ENCODE measurements at places on chromosomes 4 and X.

GRCh38 chrX:154840856-154841255, 6.4 kb upstream of the SMIM9 start:
- peak; percentile 3 for DNase-seq

DNA sequence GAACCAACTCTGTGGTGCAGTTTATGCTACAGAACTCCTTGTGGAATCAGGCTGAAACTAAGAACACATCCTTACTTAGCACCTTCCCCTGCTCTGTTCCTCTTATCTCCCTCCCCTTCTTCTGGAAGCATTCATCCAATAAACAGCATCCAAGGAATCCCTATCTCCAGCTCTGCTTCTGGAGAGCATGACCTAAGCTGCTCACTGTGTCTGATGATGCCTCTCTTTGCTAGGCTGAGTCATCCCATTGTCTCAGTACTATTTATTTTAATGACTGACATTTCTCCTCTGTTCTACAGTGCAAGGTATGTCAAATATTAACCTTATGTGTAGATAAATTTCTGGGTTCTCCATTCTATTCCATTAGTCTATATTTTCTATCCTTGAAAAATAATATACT, 71.2 kb downstream of the BEND2 start:
- DNase-seq: no peak

DNA sequence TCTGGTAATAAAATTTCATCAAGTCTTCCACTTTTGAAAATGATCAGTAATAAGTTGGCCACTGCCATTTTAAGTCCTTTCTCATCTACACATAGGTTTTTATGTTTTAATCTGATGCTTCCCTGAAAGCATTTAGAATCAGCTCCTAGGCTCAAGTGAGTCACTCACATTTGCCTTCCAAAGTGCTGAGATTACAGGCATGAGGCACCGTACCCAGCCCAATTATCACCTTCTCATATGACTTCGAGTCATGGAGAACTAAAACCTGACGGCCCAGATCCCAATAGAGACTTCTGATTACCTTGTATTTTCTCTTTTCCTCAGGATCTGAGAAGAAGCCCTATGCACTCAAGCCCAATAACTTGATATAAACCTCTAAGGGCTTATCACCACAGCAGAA, 140.8 kb downstream of the OPHN1 start:
- no peak for DNase-seq

- DNase-seq: no peak
Observed at GRCh38 chr4:108651014-108651791, 804 bp downstream of the OSTC start.

Measured in NCI-H2081 (cell line).